Endodermal cell (in vitro differentiated cells): ENCODE measurements at places on chromosomes 11 and 22. TPM values are rescaled to one million over a fixed set of nuclear protein-coding genes. Genes with fewer than 3 reads are reported as not detected.
A peak's percentile ranks its signal among the peaks of the same experiment; 100 is the strongest.

DNA sequence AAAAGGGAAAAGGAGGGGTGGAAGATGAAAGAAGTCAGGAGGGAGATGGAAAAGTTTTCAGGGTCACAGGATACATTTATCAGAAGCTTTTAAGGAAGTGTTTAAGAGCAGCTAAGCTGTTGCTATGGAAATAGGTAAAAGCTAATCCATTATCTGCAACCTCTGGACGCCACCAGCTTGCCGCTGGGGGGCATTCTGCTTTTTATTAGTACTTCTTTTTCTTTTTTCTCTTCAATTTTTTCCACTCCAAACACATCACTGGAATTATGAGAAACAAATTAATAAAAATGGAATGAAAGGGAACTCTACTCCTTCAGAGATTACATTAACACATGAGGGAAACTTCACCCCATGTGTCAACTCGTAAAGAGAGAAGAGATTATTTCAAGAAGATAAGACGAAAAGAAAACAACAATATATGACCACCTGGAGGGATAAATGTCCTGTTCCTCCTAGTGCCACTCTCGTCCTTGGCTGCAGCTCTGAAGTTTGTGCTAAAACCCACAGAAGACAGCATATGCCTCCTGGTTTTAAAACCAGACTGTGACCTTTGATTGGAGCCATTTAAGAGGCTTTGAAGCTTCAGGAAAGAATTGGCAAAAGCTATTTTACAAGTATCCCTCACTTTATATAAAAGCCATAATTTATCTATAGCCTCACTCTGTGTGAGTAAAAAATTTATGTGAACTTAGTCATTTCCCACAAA lies 972.8 kb downstream of the OPCML start:
- no peak for DNase-seq

Gene MPPED1
- total RNA-seq = 0.11 TPM in 1 of 3 replicates, not detected in the others

DNA sequence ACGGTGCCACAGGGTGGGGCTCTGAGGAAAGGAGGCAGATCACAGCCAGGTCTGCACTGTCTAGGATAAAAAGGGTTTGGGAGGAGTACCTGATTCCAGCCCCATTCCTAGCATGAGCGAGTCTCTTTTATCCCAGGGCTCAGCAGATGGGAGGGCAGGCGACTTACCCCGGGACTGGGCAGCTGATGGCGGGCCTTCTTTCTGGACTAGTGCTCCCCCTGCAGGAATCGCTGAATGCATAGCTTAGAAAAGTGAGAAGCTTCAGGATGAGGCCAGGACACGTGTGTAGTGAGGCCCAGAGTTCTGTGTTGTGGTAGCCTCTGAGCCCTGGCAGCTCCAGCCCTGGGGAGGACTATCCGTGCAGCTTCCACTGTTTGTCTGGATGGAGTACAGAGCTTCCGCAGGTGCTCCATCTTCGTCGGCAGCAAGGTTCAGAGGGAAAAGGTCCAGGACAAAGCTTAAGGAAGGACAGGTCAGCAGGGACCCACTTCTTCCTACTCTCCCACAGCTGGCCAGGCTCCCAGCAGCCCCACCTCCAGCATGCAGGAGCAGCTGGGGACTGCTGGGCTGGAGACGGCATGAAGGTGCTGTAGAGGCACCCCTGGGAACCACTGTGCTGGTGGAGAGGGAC lies 30.4 kb downstream of the COMMD9 start:
- DNase-seq = peak; percentile 87

- DNase-seq = no peak
Measured at GRCh38 chr11:28108958-28109357, 770 bp downstream of the METTL15 start.

DNA sequence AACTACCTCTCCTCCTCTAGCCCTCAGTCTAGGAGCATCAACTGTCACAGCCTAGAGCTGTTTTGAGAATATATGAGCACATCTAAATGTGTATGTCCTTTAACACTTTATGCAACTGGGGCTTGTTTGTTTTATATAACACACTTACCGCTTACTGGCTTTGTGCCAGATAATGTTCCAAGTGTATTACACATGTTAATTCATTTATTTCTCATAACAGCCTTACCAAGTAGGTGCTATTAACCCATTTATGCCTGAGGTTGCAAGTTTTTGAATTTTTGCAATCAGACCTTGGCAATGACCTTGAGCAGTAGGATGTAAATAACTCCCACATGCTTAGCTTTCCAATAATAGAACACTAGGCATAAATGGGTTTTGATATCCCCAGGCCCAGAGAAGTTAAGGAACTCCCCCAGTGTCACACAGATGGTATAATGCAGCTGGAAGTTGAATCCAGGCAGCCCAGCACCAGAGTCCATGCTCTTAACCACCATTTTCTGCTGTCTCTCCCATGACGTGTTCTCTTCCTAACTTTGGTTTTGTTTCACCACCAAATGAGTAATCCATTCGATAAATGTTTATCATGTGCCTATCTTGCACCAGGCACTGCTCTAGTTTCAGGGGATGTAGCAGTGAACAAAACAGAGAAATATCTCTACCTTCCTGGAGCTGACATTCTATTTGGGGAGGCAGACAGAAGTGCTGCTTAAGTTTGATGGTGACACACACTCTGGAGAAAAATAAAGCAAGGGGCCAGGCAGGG lies 23.1 kb downstream of the PRDM11 start:
- no peak for DNase-seq

- DNase-seq = no peak
Measured at GRCh38 chr11:78831571-78831970, 256.9 kb upstream of the NARS2 start.

Gene STK33
- 21.7 to 26.8 TPM (median 24.4 TPM) in 3 replicates for total RNA-seq

Gene ANO9
- 12.8 to 17.8 TPM (median 17.5 TPM) in 3 replicates for total RNA-seq

DNA sequence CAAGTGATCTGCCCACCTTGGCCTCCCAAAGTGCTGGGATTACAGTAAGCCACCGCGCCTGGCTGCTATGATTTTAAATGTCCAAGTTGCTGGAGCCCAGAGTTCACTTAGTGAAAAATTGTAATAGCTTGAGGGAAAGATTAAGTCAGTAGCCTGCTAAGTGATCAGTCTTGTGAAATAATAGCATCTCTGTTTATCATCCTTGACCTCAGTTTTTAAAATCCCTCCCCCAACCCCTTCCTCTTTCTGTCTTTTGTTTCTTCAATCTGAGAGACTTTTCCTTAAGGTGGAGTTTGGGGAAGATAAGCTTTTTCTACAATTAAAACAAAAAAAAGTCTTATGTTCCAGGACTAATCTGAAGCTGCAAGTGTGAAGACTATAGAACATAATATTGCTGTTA lies 6.4 kb downstream of the HIPK3 start:
- DNase-seq = no peak

- peak; percentile 79 for DNase-seq
Measured at GRCh38 chr11:93329936-93330445, 551 bp upstream of the DEUP1 start.

Gene APLNR
- total RNA-seq = 2.9 to 3.7 TPM (median 3.5 TPM) in 3 replicates
